SK-N-MC (cell line): ENCODE measurements at places on chromosomes 16 and 17.

GRCh38 chr17:5050278-5050677 lies 15.1 kb upstream of the SLC52A1 start:
- DNase-seq: no peak

GRCh38 chr17:20983359-20983637 lies 59.5 kb downstream of the USP22 start:
- no peak for DNase-seq

DNA sequence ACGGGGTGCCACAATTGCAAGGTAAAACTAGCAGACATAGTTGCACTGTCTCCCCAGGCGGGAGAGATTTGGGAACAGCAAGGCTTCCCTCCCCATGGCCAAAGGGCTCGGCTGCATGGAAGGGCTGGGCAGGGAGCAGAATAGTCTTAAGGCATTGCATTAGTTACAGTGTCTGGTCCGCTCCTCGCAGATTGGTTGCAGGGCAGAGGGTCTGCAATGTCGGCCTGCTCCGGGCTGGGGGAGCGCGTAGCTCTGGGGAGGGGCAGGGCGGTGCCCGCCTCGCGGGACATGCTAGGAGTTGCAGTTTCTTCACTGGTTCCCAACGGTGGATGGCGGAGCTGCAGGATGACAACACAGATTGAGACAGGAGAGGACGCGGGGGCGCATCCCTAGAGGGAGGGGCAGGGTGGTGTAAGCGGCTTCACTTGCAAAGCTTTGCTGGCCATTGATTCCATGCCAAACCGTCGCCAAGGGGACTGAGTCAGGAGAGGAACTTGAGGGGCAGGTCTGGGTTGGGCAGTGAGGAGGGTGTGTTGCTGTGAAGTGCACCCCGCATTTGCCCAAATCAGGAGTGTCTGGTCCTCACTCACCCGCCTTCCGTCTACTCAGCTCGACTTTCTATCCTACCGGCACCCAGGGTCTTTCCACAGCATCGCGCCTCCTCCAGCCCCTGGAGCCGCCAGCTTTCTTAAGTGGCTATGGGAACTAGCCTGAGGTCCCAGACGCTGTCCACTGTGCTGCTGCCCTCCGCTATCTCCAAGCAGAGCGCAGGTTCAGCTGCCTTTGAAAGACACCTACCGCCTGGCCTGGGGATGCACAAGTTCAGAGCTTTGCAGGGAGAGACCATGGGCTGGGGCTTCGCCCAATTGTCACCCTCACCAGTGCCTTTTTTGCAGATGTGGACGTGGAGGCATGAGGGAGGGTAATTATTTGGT lies 1748.9 kb downstream of the TP53TG3F start:
- DNase-seq: no peak

GRCh38 chr16:80198311-80199299 lies 342.2 kb upstream of the DYNLRB2 start:
- no peak for DNase-seq

- DNase-seq: no peak
These were observed 44.7 kb downstream of the IL21R start for GRCh38 chr16:27446721-27447120.

DNA sequence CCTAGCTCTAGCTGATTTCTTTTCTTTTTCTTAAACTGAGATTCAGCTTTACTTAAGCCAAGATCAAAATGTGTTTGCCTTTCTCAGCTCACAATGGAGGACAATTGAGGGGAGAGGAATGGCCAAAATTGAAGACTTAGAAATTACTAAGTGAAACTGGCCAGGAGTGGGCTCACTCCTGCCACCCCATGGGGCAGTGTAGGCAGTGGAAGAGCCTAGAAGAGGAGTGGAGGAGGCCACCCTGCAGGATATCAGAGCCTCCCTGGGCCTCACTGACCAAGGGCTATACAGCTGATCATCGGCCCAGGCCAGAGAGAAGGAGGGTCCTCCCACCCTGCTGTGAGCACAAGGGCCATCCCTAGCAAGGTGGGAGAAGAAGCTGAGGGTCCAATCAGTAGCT lies 119.8 kb downstream of the CCT6B start:
- no peak for DNase-seq

- DNase-seq: no peak
These were observed 14.6 kb upstream of the CLEC10A start for GRCh38 chr17:7094652-7095019.

DNA sequence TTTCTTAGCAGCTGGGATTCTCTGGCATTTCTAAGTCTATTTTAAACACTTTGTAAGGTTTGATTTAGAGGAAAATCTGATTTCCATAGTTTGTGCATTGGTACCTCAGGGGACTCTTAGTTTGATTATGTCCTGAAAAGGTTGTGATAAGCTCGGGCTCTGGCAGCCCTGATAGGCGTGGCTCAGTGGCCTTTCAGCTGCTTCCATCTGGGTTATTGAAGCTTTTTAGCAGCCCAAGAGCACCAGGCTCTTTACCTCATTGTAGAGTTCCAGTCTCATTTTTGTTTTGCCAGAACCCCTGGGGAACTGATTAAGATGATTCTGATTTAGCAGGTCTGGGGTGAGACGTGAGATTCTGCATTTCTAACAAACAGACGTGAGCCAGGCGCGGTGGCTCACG lies 412.3 kb downstream of the XYLT1 start:
- no peak for DNase-seq

- DNase-seq: no peak
These were observed 31.1 kb downstream of the IGF2BP1 start for GRCh38 chr17:49028271-49028670.

GRCh38 chr17:58263773-58264172 lies 17.0 kb downstream of the MPO start:
- DNase-seq: no peak

GRCh38 chr16:16025214-16025968 lies 76.0 kb downstream of the ABCC1 start:
- no peak for DNase-seq

DNA sequence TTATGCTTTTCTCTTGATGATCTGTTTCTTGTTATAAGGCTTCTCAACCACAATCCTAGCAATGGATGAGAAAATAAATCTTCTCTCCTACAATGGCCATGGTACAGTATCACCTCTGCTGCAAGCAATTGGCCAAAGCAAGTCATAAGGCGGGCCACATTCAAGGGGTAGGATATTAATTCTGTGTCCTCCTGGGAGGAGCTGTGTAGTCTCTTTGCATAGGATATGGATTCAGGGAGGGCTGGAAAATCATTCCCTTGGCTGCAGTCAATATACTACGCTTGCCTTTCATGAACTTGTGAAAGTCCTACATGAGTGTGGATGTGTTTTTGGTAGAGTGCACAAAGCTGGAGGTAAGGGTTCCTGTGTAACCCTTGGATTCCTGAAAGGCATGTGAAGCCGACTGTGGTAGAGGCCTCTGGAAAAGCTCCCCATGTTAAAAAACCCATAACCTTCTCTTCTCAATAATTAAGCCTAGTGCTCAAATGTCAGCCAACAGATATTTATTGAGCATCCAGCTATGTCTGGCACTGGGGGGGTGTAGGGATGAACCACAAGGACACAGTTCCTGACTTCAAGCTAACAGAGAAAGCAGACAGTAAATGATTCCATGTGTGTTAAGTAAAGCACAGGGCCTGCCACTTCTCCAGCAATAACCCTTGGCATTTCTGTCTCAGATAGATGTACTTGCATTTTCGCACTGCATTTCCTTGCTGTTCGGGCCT lies 147.6 kb upstream of the HS3ST3A1 start:
- DNase-seq: no peak

GRCh38 chr17:77161953-77162352 lies 21.2 kb downstream of the SEC14L1 start:
- DNase-seq: no peak

GRCh38 chr17:36089888-36090836 lies at the start of gene CCL3:
CCL3 (minus strand) TSS chr17:36090143; CDS start chr17:36090058, 85 bp downstream.
- no peak for DNase-seq

- no peak for DNase-seq
These were observed 65.6 kb downstream of the XYLT1 start for GRCh38 chr16:17404941-17405689.

DNA sequence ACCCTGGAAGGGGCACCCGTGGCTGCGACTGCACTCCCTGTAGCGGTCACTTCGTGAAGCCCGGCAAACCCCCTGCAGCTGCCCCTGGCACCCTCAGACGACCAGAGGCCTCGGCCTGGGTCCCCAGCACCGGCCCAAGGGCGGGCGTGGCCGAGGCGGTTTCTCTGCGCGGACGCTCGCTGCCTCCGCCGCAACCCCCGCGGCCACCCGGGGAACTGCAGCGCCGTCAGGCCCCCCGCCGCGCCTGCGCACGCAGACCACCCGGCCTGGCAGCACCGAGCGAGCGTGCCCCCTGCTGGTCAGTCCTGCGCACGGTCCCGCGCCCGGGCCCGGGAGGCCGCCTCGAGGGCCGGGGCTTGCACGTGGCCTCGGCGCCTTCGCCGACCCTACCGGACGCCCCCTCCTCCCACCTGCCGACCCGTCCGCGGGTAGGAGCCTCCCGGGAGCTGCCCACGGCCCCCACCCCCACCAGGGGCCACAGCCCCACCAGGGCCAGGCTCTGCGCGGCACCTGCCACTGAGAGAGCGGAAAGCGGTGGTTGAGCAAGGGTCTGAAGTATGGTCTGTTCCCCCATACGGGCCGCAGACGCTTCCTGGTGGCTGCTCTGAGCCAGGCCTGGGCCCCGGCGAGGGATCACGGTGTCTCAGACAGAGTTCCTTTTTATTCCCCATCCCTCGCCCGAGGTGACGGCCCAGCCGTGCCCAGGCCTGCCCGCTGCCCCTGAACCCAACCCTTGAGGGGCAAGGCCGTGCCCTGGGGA lies 11.5 kb upstream of the HS3ST6 start:
- DNase-seq: no peak

- no peak for DNase-seq
These were observed 321.3 kb downstream of the SEC14L1 start for GRCh38 chr17:77462090-77462489.

GRCh38 chr17:40411821-40412220 lies 5.9 kb downstream of the TOP2A start:
- no peak for DNase-seq

GRCh38 chr17:57276621-57277020 lies 20.3 kb downstream of the MSI2 start:
- DNase-seq: no peak

DNA sequence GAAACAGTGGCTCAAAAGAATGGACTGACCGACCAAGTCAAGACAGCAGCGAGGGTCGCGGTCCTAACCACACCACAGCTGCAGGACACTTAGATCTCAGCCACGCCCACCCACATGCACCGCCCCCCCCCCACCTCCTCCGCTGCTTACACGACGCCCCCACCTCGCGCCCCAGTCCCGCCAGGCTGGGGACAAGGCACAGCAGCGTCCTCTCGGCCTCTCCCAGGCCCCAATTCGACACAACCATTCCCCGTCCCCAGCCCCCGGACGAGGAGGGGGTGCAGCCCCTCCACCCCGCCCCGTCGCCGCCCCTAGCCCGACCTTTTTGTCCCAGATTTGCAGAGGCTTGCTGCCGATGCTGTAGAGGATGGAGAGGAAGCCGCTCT lies 477 bp downstream of the CFAP20 start:
- no peak for DNase-seq

GRCh38 chr16:30096862-30097563 lies 1.0 kb upstream of the YPEL3 start:
- no peak for DNase-seq

- no peak for DNase-seq
These were observed 706.5 kb downstream of the KCNJ2 start for GRCh38 chr17:70875729-70876310.

GRCh38 chr17:48470388-48471034 lies 40.5 kb upstream of the SKAP1 start:
- no peak for DNase-seq

DNA sequence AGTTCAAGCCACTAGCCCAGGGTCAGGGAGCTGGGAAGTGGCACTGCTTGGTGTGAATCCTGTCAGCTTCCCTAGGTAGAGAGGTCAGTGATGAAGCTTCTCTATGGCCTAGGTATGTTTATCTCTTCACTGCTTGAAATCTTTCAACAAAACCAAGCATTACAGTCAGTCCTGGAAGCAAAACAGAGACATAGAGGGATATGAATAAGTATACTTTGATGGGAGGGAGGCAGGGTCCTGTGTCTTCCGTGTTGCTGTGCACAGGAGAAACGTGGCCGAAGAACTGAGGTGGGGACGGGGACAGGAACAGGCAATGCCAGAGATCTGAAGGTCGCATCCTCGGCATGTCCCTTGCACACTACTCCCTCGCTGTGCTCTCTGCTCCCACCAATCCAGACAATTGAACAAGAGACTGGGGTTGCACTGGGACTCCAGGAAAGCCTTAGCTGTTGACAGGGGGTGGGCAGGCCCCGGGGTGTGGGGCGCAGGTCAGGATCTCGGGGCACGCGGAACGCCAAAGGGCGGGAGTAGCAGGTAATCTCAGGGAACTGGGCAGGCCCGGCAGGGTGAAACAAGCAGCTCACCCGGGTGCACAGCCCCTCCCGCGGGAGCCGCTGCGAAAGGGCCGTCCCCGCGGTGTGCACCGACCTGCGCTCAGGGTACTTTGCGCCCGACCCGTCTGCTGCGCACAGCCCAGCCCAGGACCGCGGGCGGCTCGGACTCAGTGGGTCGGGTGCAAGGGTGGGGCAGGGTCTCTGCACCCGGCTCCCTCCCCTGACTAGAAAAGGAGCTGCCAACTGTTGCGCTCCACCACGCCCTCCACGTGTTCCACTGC lies at the start of gene MT1H:
MT1H (plus strand) TSS at position 810 of the 835 bp plus-strand sequence. CDS start 71 bp downstream, outside the sequence.
- no peak for DNase-seq

GRCh38 chr17:48997103-48997826 lies at the start of gene IGF2BP1:
IGF2BP1 (plus strand) TSS chr17:48997385; CDS start chr17:48997746, 361 bp downstream.
- peak; percentile 89 for DNase-seq

DNA sequence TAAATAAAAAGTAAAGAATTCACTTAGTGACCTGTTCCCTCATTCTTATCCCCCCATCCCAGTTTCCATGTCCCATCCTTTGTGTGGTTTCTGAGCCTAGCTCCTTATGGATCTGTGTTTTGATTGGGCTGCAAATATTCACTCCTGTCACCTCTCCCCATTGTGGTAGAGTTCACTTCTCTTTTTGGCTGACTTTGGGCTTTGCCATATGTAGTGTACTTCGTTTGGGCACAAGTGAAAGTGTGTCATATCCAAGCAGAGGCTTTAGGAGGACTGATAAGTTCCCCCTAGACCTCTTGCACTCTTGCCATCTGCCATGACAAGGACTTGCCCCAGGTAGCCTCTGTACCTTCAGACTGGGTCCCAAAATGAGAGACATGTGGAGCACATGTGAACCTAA lies 13.0 kb upstream of the DHRS7B start:
- DNase-seq: no peak
